ENCODE measurements at places on chromosomes 12 and 14.

GRCh38 chr14:74483321-74483720, 9.8 kb downstream of the NPC2 start:
- no peak for DNase-seq

DNA sequence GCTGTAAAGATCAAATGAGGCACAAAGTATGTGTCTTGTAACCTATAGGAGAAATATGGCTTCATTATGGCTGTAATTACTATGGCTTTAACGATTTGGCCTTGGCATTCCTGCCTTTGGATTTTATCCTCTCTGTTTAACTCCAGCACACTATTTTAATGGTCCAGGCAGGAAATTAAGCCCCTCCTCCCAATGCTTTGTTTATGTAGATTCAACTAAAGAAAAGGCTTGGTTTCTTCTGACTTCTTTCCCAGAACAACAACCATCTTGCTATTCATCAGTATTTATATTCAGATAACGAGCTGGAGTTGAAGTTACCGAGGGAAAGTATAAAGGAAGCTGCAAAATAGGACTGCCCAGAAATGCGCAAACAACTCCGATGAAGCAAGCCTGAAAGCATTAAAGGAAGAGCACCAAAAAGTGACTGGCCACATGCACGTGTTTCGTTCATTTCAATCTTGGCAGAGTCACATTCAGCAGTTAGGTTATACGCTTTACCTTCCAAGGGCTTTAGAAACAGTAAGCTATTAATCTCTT, 104.6 kb downstream of the NELL2 start:
- no peak for DNase-seq

- DNase-seq = no peak
These were observed 785 bp downstream of the MLEC start for GRCh38 chr12:120687578-120688289.

GRCh38 chr12:130192642-130193345, 30.5 kb downstream of the FZD10 start:
- DNase-seq = no peak

- DNase-seq = no peak
These were observed 143.5 kb downstream of the SCARB1 start for GRCh38 chr12:124720004-124720680.

GRCh38 chr14:21098076-21098891, at the start of gene ZNF219:
Gene ZNF219, minus strand, starts transcription at chr14:21098655. Its CDS starts 5,064 bp downstream, at chr14:21093591.
- DNase-seq = no peak

DNA sequence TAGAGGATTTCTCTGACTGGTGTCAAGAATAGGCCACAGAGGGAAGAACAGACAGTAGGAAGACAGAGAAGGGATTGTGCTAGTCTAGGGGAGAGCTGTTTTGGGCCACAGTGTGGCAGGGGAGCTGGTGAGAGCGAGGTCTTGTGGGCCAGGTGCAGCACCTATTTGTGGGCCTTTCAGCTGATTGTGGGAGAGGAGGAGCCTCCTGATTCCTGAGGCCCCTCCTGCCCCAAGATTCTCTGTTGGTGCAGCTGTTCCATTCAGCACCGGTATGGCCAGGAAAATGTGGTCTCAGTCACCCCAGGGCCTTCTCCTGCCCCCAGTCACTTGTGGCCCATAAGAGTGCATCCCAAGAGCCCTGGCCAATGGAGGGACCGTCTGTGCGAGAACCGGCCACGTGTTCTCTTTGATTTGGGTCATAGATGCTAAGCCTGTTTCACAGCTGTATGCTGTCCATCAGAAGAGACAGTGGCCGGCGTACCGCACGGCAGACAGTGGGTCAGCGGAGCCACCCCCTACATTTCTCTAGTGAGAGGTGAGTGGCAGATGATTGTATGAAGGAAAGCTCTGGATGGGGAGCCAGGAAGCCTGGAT, 27.7 kb downstream of the TPCN1 start:
- no peak for DNase-seq

- no peak for DNase-seq
These were observed 1.0 kb downstream of the HIP1R start for GRCh38 chr12:122836027-122836921.

- DNase-seq = no peak
These were observed 5.5 kb upstream of the CISTR start for GRCh38 chr12:53757101-53757770.

GRCh38 chr14:75069121-75069810, at the start of gene ZC2HC1C:
Gene ZC2HC1C, plus strand, starts transcription at chr14:75069641. Its CDS starts 933 bp downstream, at chr14:75070574.
- peak; percentile 98 for DNase-seq

DNA sequence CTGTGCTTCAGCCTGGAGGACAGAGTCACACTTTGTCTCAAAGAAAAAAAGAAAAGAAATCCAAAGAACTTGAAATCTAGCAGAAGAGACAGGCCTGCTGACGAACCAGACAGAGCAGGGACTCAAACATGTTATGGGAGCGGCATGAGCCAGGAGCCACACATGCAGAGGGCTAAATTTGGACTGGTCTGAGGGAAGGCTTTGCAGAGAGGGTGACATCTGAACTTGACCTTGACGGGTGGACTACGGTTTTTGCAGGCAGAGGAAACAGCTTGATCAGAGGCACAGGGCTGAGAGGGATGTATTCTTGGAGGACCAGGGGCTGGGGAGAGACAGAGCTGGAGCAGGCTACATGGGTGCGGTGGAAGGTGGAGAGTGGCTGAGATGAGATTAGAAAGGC, 20.5 kb upstream of the SLC24A4 start:
- DNase-seq = no peak

GRCh38 chr12:133202493-133203343, 21.4 kb downstream of the ZNF268 start:
- DNase-seq = no peak

DNA sequence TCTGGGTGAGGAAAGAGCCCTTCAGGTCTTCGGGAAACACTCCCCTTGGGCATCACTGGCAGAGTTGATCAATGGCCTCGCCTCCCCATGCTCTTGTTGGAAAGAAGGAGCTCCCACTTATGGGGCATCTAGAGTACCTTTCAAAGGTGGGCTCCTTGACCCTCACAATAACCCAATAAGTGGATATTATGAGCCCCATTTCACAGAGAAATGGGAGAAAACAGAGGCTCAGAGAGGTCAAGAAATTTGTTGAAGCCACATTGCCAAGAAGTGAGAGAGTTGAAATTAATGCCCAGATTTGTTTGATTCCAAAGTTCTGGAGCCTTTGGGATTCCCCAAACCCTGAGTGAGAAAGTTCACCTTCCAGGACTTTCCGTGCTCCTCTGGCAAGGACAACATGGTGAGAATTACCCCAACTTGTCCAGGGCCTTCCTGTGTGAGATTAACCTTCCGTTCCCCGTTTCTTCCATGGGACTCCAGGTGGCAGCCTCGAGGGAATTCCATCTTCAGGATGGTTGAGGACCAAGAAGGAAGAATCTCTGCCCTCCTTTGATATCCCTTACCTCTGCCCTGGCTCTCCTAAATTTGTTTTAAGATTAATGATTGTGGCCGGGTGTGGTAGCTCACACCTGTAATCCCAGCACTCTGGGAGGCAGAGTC, 7.5 kb upstream of the CHD4 start:
- DNase-seq = no peak

DNA sequence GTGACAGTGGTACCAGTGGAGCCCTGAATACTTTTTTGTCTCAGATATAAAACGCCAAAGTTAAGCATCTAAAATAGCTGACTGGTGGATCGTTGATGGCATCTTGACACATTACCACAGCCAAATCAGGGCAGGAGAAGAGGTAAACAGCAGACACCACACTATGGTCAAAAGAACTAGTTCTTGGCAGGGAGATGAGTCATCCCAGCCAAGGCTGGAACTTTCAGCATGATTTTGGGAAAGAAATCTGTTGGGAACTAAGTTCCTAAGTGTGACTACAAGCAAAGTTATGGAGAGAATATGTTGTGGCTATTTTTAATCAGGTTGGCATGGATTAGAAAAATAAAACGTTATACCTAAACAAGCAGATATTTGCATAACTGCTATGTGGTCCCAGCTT, 36.9 kb downstream of the LGR5 start:
- no peak for DNase-seq

DNA sequence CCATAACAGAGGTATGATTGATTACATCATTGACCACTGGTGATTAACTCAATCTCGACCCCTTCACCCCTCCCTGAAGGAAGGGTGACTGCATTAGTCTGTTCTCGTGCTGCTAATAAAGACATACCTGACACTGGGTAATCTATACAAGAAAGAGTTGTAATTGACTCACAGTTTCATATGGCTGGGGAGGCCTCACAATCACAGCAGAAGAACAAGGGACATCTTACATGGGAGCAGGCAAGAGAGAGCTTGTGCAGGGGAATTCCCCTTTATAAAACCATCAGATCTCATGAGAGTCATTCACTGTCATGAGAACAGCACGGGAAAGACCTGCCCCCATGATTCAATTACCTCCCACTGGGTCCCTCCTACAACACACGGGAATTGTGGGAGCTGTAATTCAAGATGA, 55.9 kb upstream of the TMCC3 start:
- DNase-seq = no peak

DNA sequence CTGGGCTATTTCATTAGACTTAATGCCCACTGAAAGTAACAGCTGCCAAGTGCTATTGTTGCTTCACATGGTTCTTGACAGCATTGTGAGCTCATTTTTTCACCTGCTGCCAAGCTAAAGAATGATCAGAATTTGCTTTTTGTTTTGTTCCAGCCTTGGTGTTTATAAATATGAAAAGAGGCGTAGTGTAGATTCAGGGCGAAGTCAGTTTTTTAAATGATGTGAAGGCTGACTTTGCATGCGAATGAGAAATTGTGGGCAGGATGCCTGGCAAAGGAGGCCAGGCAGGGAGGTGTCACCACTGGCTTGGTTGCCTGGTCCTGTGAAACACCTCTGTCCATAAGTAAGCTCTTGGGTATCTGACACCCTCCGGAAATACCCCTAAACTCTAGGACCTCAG, 93.3 kb upstream of the NAP1L1 start:
- no peak for DNase-seq

- no peak for DNase-seq
These were observed 11.2 kb downstream of the OSBPL8 start for GRCh38 chr12:76548222-76548837.

GRCh38 chr12:1576410-1577241, 17.8 kb downstream of the FBXL14 start:
- DNase-seq = no peak

DNA sequence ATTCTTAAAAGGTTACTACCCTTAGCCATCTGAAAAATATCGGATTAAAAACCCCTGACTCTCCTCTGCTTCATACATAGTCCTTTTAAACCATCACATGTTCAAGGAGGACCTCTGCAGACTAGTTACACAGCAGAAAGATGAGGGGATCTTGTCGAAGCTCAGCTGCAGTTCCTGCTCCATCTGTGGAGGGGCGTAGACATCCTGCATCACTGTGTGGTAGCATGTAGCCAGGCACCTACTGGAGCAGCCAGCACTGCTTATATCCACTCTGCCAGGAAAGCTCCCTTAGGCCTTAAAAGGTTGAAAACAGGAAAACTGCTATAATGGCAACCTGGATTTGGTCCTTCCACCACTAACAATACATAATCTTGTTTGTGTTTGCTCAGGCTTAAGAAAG, 57.6 kb upstream of the STRN3 start:
- DNase-seq = no peak

DNA sequence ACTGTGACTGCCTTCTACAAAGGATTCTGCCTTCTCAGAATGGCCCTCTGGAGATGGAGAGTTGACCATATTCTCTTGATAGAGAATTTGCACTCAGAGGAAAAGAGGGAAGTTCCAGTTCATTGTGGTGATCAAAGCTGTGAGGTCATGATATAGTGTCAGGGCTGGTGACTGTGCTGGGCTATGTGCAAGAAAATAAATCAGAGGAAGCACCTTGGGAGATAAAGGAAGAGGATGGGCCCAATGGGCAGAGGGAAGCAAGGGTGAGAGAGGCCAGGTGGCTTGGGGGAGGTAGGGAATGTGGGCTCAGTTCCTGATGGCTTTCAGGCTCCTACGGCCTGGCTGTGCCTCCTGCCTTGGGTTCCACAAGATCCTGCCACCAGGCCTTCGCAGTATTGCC, 145.8 kb downstream of the SLC8A3 start:
- no peak for DNase-seq

GRCh38 chr14:51209457-51209856, 30.6 kb upstream of the TMX1 start:
- no peak for DNase-seq

- no peak for DNase-seq
These were observed 797.4 kb downstream of the RPS29 start for GRCh38 chr14:48788771-48789170.

DNA sequence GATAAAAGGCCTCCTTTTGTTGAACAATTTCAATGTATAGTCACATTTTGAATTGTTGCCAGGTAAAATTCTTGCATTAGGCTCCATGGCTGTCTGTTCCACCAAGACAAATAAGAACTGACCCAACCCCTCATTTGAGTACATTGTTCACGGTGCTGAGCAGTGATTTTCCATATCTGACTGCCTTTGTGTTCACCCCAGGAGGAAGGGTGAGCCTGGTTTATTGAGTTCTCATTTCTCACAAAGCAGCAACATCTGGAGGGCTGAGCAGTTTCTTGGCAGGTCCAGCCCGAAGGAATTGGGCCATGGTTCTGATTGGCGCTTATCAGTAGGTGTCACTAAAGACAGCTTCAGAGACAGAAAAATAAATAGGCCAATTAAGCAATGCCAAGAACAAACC, 149.1 kb downstream of the BMP4 start:
- DNase-seq = no peak

DNA sequence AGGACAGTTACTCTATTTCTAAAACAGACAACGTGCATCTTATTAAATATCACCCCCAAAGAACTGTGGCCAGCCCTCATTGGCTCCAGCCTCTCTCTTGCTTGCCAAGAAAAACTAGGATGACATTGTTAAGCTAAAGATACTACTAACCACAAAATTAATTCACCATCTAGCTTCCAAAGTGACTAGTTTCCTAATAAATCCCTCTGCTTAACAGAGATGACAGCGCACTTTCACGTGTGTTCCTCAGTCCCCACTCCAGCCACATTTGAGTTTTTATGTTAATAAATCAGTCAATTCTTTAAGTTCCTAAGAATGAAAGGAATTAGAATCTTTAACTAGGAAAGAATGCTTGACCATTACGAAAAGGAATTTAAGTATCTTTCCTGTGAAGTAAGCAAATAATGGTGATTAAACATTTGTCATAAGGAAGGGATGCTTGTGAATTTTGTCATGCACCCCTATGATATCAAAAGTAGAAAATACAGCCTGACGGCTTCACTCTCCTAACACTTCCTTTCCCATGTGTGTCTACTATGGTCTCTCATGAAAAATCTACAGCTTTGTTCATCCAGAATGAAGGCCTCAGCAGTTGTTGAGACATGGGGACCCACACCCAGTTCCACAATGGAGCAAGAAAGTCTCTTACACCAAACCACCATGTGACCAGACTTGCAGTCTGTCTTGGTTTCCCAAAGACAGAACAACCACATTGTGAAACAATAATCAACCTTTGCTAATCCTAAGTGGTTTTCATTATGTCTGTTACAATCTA, 8.1 kb downstream of the CORO1C start:
- no peak for DNase-seq

- no peak for DNase-seq
These were observed 204.7 kb downstream of the KITLG start for GRCh38 chr12:88375306-88376305.

GRCh38 chr12:26680727-26681455, 152.1 kb downstream of the ITPR2 start:
- no peak for DNase-seq

Data from esophagus muscularis mucosa (tissue), 4 donors.